ENCODE measurements at places on chromosomes 5 and 9.

- no peak for DNase-seq
These were observed 312.1 kb downstream of the CDH12 start for GRCh38 chr5:22541037-22541436.

DNA sequence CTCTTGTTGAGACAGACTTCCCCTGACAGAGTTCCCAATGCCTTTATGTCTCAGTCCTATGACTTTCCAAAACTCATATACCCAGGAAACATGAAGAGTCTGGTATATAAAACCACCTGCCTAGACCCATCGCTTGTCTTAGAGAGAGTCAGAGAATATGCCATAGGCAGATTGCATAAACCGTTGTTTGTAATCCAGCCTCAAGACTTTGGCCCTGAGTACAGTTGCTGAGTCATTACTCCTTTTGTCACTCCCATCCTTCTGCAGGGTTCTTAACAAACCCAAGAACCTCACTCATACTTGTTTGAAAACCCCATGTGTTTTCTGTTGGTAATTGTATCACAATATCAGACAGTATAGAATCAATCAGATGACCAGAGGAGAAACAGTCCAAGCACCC lies 616.3 kb downstream of the SLCO4C1 start:
- no peak for DNase-seq

DNA sequence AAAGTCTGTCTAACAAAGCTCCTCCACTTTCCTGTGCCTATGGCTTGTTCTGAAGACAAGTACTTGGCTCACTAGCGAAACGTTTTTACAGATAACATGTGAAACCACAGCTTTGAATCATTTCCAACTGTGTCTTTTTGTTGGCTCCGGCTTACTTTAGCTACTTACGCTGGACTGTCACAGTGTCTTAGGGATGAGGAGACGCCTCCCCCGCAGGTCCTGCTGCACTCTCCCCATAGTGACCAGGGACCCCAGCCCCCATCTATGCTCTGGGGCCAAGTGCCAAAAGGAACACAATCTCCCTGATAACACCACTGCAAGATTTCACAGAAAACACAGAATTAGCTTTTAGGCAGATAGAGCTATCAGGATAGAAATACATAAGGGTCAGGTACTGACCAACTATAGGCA lies 219.1 kb downstream of the ADAMTS6 start:
- no peak for DNase-seq

- no peak for DNase-seq
These were observed 147.3 kb downstream of the TLE4 start for GRCh38 chr9:79719021-79719420.

DNA sequence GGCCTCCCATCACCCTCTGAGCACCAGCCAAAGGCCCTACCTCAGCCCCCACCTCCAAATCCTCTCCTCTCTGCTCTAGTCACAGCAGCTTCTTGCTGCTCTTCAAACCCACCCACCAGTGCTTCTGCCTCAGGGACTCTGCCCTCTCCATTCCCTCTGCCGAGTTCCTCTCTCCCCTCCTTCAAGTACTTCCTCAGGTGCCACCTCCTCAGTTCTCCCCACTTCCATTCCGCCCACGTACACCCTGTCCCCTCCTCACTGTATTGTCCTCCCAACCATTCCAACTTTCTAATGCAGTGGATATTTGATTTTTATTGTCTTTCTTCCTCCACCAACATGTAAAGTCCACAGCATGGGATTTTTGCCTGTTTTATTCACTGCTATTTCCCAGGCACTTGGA lies 43.2 kb downstream of the C5orf15 start:
- DNase-seq, result no peak

GRCh38 chr9:110969971-110970386 lies 68.3 kb downstream of the LPAR1 start:
- no peak for DNase-seq
